ENCODE measurements at places on chromosomes 13 and 19. TPM values are rescaled to one million over a fixed set of nuclear protein-coding genes. Genes with fewer than 3 reads are reported as not detected.

UHRF1 gene
- 1.2 TPM for total RNA-seq

ZNF586 gene
- total RNA-seq, result 17.8 TPM

PROZ gene
- total RNA-seq, result not detected

MIR17HG gene
- 3.0 TPM for total RNA-seq

DNMT1 gene
- 60.7 TPM for total RNA-seq

CYP2F1 gene
- total RNA-seq, result not detected

LIM2 gene
- not detected for total RNA-seq

RFC3 gene
- 8.0 TPM for total RNA-seq

CHAF1A gene
- 5.1 TPM for total RNA-seq

TCF3 gene
- 24.0 TPM for total RNA-seq

NCAN gene
- not detected for total RNA-seq

MEIS3 gene
- total RNA-seq, result 10.5 TPM

GRIK5 gene
- not detected for total RNA-seq

Data from subcutaneous adipose tissue (tissue), 4 donors.